ENCODE measurements at places on chromosomes 11 and 22.

GRCh38 chr22:23222033-23222792 lies 41.9 kb downstream of the BCR start:
- no peak for DNase-seq

- no peak for DNase-seq
Measured at GRCh38 chr22:38418589-38418988, 36.4 kb downstream of the KCNJ4 start.

DNA sequence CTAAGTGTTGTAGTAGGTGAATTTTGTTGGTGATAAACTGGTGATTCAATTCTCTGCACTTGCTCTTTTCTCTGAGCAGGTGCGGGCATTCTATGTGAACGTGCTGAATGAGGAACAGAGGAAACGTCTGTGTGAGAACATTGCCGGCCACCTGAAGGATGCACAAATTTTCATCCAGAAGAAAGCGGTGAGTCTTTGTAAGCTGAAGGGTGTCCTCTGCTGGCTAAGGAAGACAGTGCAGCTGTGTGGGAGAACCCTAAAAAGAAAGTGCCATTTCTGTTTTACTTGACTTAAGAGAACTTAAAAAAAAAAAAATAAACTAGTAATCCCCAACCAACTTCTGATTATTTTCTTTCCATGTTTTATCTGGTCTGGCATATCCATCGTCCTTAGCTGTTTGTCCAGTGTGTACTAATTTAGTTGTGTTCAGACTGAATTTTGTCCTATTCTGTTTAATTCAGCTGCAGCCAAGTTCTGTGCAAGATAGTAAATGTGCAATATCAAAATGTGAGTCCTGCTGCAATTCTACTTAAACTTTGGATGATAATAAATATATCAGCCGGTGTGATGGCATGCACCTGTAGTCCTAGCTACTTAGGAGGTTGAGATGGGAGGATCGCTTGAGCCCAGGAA lies 29.6 kb downstream of the CAT start:
- DNase-seq: no peak

- DNase-seq: no peak
Measured at GRCh38 chr11:61513143-61513765, 4.7 kb downstream of the LRRC10B start.

DNA sequence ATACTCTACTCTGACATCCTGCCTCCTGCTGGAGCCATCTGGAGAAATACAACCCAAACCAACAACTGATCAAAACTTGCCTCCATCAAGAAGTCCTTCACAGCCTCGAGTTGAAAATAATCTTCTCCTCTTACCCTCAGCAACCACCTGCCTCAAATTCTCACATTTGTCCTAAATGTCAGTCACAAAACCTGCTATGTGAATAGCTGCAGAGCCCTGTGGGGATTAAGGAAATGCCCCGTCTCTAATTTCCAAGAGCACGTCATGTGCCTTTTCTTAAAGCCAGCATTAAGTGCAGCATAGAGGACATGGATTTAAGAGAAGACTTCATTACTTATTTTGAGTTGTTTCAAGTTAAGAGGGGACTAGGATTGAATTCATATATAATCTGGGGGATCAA lies 105.9 kb downstream of the TRPC6 start:
- no peak for DNase-seq

DNA sequence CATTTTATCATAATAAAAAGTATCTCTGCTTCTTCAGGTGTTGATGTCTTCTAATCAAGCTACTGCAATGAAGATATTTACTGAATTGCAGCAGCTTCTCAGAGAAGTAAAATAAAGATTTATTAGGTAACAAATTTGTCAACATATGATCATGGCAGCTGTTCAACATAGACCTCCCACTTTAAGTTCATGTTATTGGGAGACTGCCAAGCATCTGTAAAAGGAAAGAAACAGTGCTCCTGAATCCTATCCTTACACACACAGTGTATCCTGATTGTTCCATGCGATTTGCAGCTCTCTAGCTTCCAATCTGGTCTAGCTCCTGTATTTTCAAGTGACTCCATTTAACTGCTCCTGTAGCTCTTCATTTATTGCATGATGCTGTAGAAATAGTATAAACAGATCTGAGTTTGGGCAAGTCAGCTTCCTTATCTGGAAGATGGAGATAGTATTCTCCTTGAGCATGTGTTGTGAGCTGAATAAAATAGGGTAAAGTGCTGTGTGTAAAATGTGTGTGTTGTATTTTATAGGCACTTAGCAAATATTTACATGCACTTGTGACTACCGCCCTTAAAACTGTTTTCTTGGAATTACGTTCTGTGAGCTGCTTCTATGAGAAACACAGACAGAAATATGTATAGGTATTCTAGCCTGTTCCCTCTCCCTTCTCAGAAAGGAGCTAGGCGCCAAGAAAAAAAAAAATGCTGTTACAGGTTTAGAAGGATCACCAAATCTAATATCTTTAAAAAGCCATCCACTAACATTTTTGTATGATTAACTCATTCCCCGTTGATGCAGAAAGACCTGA lies 290.6 kb downstream of the JRKL start:
- no peak for DNase-seq

DNA sequence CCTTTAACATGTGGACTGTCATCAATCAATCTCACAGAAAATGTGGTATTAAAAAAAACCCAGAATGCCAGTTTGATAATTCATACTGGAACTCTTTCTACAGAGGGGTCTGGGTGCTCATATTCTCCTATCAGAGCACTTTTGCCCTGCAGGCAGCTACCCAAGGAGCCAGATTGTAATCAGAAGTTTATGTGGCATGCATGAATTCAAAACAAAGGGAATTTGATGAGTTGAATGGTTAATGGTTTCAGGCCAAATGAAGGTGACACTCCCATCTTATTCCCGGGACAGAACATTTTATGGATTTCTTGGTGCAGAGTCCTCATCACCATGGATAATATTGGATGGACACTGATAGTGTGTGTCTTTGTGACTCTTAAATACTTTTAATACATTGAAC lies 38.4 kb upstream of the CLPB start:
- no peak for DNase-seq

DNA sequence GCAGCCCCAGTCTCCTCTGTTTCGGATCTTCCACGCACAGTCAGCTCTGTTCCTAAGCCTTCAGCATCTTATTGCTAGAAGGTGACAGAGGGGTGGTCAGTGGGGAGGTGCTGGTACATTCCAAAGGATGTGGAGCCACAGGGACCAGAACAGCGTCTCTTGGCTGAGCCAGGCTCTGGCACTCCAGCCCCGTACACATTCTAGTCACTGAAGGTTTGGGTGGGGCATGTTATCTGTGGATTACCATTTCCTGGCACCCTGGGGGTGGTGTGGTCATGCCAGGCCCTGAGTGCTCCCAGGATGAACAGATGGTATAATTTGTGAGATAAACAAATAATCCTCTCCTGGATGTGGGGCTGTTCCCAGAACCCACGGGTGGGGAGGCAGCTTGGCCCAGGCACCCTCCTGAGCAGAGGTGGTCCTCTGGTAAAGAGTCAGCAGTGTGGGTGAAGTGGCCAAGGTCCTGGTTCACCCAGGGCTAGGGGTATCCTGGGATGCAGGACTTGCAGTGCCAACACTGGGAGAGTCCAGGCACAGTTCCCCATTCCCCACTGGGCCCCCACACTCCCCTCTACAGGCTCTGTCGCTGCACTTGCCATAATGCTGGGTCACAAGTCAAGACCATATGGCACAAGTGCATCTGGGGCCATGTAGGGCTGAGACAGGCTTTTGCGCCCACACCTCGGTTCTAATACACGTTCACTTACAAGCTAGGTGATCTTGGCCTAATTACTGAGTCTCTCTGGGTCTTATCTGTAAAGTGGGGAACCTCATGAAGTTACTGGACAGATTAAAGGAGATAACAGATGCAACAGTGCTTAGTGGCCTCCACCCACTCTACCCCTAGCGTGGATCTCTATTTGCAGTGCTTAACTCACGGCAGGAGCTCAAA lies 33.0 kb downstream of the DKK3 start:
- no peak for DNase-seq

GRCh38 chr22:42760806-42761565 lies 40.3 kb upstream of the A4GALT start:
- no peak for DNase-seq

DNA sequence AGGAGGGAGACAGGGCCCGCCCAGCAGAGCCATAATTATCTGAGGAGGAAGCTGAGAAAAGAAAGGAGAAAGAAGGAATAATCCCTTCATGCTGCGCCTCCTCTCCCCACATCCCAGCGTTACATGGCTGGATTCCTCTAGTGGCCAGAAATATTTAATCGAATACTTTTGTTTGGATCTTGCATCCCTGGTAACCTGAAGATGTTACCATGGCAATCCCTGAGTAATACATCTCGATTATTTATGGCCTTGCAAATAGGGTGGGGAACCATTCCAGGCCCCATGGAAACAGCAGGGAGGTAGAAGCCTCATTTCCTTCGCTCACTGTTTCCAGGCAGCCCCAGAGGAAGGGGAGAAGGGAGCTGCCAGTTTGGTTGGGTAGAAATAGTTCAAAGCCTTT lies 357.7 kb downstream of the BUD13 start:
- no peak for DNase-seq

GRCh38 chr11:23772081-23772480 lies 724.8 kb upstream of the LUZP2 start:
- DNase-seq: no peak

- DNase-seq: no peak
Measured at GRCh38 chr11:8229299-8230177, 34.1 kb downstream of the LMO1 start.

DNA sequence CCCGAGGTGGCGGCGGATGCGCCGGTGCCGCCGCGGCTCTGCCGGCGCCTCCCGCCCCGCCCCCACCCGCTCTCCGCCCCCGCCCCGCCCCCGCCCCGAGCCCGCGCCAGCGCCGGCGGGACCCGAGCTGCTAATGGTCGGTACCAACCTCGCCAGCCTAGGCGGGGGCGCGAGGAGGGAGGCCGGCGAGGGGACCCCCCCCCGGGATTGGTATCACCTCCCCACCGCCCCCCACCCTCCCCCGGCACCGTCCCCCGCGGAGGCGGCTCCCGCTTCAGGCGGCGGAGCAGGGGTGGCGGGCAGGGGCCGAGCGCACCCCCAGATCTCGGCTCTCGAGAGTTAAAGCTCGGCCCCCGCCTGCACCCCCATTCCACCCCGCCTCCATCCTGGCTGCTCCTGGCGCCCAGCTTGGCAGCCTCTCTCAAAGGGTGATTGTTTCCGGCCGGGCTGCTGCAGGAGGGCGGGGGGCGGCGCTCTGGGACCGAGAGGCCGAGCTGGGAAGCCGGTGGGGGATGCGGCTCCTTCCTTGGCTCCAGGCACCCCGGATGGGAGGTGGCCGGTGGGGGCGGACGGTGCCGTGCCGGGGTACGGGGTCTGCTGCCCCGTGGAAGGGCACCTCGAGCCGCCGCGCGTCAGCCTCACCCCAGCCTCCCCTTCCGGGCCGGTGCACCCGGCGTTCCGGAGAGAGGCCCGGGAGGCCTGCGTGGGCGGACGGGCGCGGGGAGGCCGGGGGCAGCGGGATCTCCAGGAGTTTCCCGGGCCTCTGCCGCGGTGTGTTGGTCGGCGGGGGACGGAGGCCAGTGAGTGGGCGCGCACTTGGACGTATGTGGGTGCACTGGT lies at the start of gene B3GAT1:
Gene B3GAT1, minus strand, starts transcription at position 40 of the 840 bp plus-strand sequence. CDS start 24,583 bp downstream, outside the sequence.
- DNase-seq: no peak

DNA sequence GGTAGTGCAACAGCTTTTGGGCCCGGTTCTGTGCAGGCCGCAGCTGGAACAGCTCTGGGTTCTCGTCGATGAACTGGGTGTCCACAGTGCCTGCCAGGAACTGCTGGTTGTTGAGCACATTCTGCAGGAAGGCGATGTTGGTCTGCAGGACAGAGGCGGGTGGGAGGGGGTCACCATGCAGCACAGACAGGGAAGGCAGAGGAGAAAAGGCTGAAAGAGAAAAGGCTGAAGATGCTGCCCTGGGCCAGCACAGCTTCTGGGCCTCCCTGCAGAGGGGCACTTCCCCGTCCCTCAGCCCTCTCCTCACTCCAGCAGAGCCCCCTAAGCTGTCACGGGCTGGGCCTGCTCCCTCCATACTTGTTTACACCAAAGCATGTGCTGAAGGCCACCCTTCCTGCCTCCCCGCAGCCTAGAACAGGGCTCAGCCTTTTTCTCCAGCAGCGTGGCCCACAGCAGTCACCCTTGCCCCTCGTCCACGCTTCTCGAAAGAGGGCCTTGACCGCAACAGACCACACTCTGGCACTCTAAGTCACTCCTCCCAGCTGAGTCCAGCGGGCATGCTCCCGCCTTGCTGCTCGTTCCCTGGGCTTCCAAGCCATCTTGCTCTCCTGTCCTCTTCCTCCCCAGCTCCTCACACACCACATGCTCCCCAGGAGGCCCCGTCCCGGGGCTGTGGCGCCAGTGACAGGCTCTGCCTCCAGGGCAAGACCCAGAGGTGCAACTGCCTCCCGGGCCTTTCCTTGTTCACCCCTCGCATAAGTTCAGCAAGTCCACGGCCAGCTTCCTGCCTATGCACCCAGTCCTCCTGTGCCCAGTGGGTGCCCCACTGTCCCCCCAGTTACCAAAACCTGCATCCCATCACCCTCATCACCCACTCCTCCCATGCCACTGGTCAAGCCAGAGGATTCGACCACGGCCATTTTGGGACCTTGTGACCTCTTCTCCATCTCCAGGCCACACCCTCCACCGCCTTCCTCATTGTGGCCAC lies 3.3 kb upstream of the LRFN4 start:
- no peak for DNase-seq

- DNase-seq: no peak
Measured at GRCh38 chr22:19204640-19205039, 26.1 kb upstream of the SLC25A1 start.

DNA sequence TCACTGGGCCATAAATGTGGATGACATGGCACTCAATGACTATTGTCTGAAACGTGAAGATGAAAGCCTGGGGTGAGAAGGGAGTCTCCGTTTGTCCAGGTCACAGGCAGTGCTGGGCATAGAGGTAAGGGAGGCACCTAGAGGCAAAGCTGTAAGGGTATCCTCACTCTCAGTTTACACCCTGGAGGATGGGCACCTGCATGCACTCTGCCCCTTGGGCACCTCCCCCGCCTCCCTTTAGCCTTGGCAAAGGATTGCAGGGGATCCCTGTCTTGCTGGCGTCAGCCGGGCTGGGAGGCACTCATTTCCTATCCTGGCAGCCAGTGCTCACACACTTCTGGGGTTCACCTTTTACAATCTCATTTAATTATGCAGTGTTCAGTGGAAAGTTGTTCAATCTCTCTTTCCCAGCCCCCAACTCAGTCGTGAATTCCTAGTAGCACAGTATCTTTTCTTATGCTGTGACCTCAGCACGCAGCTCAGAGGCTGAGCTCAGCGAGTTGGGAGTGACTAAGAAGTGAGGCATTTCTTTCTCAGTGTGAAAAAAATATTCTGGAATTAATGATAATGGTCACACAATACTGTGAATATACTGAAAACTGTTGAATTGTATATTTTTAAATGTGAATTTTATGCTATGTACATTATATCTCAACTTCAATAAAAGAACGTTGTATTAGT lies 866.6 kb downstream of the BRD1 start:
- DNase-seq: no peak

GRCh38 chr11:66315921-66316811 lies 678 bp downstream of the CD248 start:
- DNase-seq: no peak

GRCh38 chr11:117509543-117509942 lies 181.9 kb downstream of the CEP164 start:
- no peak for DNase-seq
